ENCODE measurements at places on chromosomes 1 and 21. TPM values are rescaled to one million over a fixed set of nuclear protein-coding genes. Genes with fewer than 3 reads are reported as not detected.

- DNase-seq = no peak
Observed at GRCh38 chr1:214164173-214164572, 116.8 kb upstream of the SMYD2 start.

- DNase-seq = no peak
Observed at GRCh38 chr1:36208978-36209703, 15.1 kb upstream of the THRAP3 start.

- no peak for DNase-seq
Observed at GRCh38 chr21:36579898-36580297, 100.0 kb upstream of the CLDN14 start.

DNA sequence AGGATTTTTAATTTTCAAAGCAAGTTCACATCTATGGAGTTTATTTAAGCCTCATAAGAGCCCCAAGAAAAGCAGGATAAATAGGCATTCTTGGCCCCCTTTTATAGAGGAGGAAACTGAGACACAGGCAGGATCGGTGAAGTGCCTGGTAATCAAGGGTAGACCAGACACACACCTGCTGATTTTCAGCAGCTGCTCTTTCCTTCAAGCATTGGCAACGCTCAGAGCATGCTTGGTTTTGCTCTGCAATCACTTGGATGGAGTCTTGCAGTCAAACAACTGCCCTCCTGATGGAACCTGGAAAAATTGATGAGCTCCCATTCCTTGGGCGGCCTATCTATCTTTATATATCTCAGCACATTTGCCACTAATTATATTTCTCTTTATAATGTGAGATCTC is 478.9 kb upstream of the CAMK1G start:
- no peak for DNase-seq

DNA sequence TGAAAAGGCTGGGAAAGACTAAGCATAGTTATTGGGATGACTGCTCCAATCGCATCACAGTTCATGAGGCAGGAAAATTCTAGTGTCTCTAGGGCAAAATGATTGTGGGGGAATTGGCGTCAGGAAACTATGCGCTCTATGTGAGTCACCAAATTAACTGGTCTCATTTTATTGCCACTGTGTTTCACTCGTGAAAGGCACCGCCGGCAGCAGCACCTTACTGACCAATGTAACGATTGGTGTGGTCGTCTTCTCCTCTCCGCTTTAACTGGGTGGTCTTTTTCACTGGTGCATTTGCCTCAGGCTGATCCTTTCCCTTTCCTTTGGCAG is 83.5 kb downstream of the SPAG17 start:
- no peak for DNase-seq

- no peak for DNase-seq
Observed at GRCh38 chr1:204207136-204207616, 6.6 kb downstream of the GOLT1A start.

DNA sequence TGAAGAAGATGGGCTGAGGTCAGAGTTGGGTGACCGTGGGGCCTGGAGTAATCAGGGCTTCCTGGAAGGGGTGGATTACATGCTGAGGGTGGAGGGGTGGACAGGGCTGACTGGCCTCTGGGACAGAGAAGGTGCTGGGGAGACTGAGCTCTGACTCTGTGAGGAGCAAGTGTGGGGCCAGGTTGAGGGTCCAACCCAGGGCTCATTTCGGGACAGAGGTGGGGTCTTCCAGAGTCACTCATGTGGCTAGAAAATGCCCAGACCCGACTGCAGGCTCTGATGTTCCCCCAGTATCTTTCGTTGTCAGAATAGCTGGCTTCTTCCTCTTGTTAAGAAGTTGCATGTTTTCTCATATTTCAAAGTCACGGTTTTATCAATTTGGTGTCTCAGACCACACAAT is 311.8 kb downstream of the PTPRU start:
- no peak for DNase-seq

GRCh38 chr21:44444286-44444931 is 10.9 kb upstream of the LRRC3 start:
- no peak for DNase-seq

- peak; percentile 27 for DNase-seq
Observed at GRCh38 chr21:40901691-40902090, 54.7 kb upstream of the DSCAM start.

GRCh38 chr1:47761201-47761930 is 235.8 kb downstream of the TRABD2B start:
- DNase-seq = no peak

GRCh38 chr1:89734442-89734841 is 86.4 kb upstream of the LRRC8D start:
- no peak for DNase-seq

DNA sequence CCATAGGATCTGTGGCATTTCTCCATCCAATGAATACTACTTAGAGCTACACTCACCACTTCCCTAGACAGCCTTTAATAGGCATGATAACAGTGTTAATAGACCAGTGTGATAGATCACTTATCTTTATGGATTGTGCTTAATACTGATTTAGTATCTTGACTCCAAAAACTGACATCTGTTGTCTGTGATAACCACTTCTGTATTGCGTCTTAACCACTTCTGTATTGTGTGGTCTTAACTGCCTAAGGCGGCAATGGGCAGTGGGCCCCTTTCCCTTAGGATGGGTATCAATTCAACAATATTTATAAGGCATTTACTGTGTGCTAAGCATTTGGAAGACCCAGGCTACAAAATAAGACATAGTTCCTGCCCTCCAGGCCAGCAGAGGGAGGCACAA is 32.0 kb upstream of the RCAN3 start:
- DNase-seq = no peak

- DNase-seq = no peak
Observed at GRCh38 chr1:197850042-197850441, 52.4 kb upstream of the C1orf53 start.

- DNase-seq = no peak
Observed at GRCh38 chr1:207644166-207644851, 624 bp upstream of the CR1L start.

- no peak for DNase-seq
Observed at GRCh38 chr1:98781906-98782305, 120.4 kb downstream of the SNX7 start.

DNA sequence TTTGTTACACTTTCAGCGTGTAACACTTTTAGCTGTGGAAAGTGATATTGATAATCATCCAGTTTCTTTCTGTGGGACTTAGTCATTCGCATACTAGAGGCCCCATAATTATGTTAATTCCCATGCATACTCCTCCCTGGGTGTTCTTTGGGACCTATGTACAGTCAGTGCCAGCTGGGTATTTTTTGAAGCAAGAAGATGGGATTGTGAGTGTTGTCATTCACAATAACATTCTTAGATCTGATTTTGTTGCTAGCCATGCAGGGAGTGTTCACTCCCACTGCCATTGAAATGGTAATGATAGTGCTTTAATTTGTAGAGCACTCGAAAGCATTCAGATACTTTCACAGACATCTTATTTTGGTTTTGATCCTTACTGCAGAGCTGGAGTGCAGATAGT is 11.6 kb downstream of the SARS1 start:
- DNase-seq = no peak

The SPAG17 gene
- 5.6 TPM for total RNA-seq

The OPRD1 gene
- 1.1 TPM for total RNA-seq

The CEP350 gene
- total RNA-seq = 41.3 TPM

The ANKRD34A gene
- total RNA-seq = 0.94 TPM
